ENCODE measurements at places on chromosomes 2 and 18. TPM values are rescaled to one million over a fixed set of nuclear protein-coding genes. Genes with fewer than 3 reads are reported as not detected.

The RPRM gene
- not detected for total RNA-seq

The ANO7 gene
- 0.68 TPM for total RNA-seq

The FAM168B gene
- 145 TPM for total RNA-seq

The FBXO15 gene
- total RNA-seq: 0.10 TPM

The ELAC1 gene
- total RNA-seq: 8.2 TPM

The CEP68 gene
- total RNA-seq: 15.8 TPM

The GPAT2 gene
- 5.7 TPM for total RNA-seq

DNA sequence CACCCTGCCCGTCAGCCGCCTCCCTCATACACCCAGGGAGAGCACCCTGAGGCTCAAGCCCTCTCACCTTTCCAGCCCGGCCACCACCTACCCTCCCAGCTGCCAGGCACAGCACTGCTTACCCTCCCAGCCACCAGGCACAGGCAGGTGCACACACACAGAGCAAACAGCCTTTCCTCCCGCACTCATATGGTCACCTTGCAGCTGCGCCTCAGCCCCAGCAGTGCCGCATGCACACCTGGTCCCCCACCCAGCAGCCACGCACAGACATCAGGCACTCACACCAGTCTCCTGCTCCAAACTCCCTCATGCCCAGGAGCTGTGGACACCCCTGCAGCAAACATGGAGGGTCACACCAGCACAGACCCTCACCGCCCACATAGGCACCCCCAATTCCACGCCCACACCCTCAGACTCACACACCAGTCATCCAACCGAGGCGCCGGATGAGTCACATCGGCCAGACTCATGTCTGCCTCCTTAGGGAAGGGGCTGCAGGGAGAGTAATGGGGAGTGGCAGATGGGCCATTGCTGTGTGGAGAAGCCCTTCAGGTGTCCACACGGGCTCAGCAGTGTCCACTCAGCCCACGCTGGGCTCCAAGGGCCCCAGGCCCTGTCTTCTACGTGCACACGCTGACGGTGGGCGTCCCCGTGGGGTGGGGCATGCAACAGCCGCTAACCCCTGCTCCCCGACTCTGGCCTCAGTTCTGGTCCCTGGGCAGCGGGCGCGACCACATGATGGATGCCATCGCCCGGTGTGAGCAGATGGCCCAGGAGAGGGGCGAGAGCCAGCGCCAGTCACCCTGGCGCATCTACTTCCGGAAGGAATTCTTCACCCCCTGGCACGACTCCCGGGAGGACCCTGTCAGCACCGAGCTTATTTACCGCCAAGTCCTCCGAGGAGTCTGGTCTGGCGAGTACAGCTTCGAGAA, 22.3 kb upstream of the GPR17 start:
- no peak for DNase-seq

GRCh38 chr18:28176948-28177827, at the start of gene CDH2:
Gene CDH2 (minus strand): TSS chr18:28177130. CDS start chr18:28177022, 108 bp downstream.
- no peak for DNase-seq

DNA sequence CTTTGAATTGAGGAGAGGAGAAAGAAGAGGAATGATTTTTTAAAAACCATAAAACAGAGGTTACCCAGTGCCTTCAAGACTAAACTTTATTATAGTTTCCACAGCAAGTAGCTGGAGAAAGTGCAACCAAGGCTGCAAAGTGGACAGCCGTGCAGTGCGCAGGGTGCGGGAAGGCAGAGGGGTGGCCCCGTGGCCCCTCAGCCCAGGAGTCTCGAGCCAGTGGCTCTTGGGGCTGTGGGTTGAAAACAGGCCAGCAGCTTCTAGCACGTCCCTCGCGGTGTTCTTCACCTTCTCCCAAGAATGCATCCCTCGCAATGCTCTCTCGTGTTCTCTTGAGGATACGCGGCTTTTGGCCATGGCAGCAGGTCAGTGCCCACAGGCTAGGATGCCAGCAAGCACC, 28.5 kb upstream of the ALKAL2 start:
- no peak for DNase-seq

DNA sequence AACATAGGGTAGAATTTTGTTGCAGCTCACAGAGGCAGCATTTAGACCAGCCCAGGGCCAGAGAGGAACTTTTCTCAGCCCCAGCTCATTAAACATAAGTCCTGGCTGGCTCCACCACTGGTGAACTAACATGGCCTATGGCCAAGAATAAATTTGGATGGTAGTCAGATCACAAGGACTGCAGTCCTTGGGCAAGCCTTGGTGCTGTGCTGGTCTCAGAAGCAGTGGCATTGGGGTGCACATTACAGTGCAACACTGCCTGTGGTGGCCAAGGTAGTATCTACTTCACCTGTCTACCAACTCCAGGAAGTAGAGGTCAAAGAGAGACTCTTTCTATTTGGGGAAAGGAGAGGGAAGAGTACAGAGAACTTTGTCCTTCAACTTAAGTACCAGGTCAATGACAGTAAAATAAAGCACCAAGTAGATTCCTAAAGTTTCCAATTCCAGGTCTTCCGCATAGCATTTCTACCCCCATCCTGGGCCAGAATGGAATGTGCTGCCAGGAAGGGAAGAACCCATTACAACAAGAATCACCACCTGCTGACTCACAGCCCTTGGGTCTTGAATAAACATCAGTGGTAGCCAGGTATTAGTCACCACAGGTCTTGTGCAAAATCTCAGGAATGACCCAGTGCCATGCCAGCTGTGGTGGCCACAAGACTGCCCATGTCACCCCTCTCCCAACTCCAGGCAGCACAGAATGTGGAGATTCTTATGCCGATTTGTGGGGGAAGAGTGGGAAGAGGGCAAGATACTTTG, 155.4 kb upstream of the FSIP2 start:
- peak; percentile 1 for DNase-seq

DNA sequence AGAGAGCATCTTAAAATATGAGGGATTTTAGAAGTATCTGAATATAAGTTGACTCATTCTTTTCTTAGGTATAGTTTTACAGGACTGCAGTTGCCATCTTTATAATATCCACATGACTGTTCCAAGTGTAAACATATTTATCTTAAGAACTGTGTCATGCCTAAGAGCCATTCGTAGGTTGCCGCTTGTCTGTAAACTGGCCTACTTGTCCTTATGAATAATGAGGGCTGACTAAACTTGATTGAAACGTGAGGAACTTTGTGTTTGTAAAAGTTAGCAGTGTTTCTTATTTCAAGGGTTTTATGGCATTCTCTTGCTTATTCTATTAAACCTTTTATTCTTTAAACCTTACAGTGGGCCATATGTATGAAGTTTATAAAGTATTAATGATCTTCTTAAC, 99.6 kb downstream of the MAP3K20 start:
- DNase-seq: no peak

DNA sequence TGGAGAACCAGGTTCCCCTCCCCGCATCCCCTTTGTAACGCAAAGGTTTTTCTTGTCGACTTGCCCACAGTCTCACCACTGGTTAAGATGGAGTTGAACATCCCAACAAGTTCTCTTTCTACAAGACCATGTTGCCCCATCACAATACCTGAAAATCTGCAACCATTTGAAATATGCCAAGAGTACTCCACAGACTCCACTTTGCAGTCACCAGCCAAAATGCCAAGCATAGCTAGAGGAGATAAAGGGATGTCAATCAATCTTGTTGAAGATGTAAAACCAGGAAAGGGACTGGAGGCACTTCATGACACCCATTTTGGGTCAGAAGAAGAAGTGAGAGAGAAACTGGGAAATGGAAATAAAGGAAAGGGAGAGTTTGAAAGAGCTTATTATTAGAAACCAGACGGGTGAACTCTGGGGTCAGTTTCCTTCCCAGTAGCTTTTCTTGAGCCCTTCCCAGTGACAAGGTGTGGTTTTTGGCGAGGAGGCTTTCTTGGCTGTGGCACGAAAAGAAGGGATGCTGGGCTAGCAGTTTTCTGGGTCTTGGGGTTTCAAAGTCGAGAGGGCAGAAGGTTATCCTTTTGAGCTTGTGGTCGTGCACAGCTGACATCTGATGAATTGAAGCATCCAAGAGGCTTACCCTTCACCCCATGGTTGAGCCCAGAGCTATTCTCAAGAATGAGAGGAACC, 79.3 kb downstream of the ACAA2 start:
- DNase-seq: no peak

- DNase-seq: no peak
Measured at GRCh38 chr2:17460371-17461086, 57.7 kb downstream of the RAD51AP2 start.

DNA sequence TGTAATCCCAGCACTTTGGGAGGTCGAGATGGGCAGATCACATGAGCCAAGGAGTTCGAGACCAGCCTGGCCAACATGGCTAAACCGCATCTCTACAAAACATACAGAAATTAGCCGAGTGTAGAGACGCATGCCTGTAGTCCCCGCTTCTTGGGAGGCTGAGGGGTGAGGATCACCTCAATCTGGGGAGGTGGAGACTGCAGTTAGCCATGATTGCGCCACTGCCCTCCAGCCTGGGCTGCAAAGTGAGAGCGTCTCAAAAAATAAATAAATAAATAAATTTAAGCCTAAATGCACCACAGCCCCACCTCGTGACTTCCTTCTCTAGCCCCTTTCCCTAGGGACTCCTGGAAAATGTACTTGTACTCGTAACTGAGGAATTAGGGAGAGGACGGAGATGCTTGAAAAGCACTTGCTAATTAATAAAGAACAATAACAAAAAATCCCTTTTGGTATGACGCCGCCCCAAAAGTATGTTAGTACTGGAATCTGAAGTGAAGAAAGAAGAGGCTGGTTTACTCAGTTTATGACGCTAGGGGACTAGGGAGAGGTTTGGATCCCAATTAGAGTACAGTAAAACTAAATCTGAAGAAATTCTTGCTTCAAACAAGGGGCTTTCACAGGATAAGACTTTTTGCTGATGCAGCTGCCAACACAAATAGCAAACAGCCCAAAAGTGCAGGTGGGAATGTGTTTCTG, 887 bp upstream of the ZNF396 start:
- no peak for DNase-seq

DNA sequence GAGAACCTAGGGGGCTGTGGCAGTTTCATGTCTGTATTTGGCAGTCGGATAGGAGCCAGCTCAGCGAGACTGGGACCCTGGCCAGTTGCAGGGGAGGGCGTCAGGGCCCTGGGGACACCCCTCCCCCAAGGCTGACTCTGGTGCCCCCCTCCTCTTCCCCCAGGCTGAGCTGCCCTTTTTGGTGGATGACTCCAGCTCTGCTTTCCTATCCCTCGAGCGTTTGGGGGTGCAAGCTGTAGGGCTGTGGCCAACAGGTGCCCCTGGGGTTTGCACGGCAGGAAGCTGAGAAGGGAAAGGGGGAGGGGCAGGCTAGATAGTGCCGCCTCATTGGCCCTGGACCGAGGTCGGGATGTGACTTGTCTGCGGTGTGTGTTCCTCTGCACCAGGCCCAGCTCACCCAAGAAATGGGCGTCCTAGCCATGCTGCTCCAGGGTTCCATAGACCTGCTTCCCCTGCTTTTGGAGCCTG, 26.4 kb downstream of the SPEG start:
- no peak for DNase-seq

- no peak for DNase-seq
Measured at GRCh38 chr2:235384624-235385023, 109.2 kb upstream of the AGAP1 start.

DNA sequence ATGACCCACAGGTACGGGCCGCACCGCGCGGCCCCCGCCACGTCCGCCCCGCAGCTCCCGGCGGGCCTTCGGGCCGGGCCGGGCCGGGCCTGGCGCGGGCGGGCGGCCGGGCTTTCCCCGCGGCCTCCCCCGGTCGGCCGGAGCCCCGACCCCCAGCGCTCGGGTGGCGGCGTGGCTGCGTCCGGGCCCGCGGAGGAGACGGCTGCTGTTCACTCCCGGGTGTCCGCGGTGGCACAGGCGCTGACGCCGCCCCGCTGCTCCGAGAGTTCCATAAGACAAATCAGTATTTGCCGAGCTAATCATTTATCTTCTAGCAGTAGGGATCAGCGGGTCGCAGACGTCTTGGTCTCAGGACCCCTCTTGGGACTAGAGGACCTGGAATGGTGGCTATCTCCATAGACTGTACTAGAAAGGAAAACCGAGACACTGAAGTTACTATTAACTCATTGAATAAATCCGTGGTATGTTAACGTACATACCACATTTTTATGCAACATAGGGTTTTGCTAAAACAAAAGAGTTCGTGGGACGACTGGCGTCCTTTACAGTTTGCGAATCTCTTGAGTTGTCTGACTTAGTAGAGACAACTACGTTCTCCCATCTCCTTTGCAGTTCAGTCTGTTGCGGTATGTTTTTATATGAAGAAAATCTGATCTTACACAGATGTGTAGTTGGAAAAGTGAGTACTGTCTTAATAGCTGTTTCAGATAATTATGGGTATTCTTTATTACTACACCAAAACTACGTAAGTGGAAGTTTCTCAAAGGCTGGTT, 500 bp downstream of the LIMS1 start:
- DNase-seq: no peak

DNA sequence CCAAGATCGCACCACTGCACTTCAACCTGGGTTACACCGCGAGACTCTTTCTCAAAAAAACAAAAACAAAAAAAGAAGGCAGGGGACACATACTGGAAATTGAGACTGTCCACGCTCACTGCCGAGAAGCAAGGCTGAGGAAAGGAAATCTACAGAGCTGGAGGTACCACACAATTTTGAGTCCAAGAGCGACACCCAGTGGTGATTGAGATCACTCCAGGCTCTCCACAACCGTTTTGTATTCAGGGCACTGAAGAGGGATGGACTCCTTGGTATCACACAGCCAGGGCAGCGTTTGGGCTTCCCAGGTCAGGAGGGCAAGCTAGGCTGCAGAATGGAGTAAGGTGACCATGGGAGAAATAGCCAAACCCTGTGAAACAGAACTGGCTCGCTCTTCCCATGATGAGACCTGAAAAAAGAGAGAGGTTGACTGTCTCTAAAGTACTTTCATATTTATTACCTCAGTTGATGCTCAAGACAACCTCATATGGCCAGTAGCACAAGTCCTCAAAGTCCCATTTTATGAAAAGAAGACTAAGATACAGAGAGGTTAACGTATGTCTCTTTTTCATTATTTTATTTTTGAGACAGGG, 74.5 kb upstream of the YPEL5 start:
- DNase-seq: peak; percentile 29
